Stimulated activated CD4-positive, alpha-beta T cell treated with anti-CD3 and anti-CD28 coated beads, Interleukin-1b, Interleukin-23, amount 100 ng/mL, for 1 hour (primary cell): ENCODE measurements at places on chromosomes 5 and 9.

GRCh38 chr5:140259500-140259899, 43.4 kb downstream of the PFDN1 start:
- DNase-seq, result no peak

- DNase-seq, result no peak
Measured at GRCh38 chr5:159040181-159040580, 59.5 kb downstream of the EBF1 start.

DNA sequence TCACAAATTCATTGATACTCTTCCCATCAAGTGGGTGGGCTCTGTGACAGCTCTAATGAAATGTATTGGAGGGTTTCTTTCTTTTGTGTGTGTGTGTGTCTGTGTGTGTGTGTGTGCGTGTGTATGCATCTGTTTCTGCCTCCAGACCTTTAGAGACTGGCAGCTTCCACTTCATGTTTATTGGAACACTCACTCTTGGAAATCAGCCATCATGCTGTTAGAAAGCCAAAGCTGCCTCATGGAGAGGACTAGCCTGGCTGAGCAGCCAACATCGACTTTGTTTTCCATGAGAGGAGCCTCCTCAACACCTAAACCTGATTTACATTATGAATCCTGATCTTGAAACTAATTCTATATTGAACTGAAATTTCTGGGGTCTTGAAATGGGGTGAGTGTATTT, 128.5 kb upstream of the FAM174A start:
- no peak for DNase-seq

GRCh38 chr9:35518225-35518821, 28.4 kb downstream of the RUSC2 start:
- no peak for DNase-seq

- DNase-seq, result no peak
Measured at GRCh38 chr5:65867542-65868195, 58.7 kb upstream of the ERBIN start.

DNA sequence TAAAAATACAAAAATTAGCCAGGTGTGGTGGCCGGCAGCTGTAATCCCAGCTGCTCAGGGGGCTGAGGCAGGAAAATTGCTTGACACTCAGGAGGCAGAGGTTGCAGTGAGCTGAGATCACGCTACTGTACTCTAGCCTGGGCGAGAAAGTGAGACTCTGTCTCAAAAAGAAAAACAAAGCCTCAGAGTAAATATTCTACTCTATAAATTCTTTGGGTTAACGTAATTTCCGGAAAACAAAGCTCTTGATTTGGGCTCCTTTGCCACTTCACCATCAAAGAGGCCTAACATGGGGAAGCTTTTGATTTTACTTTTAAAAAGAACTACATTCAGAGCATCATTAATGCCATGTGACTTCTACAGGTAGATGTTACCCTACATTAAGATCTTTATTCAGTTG, 103.1 kb downstream of the SERINC5 start:
- DNase-seq, result no peak

DNA sequence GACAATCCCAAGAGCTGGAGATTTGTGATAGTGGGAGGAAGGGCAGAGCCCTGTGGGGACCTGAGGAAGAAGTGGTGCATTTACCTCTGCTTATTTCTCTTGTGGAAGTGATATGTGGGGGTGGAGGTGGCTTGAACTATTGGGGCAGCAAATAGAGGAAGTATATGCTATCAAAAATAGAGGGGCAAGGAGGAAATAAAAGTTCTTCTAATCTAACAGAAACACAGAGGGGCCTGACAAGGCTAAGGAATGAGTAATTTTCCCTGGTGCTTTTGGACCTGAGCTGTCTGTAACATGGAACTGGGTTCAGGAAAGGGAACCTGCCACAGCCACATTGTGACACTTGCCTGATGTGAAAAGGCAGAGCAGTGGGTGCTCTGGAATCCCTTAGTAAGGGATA, 378.6 kb upstream of the KLF4 start:
- no peak for DNase-seq

- no peak for DNase-seq
Measured at GRCh38 chr5:146327257-146327870, 11.3 kb upstream of the POU4F3 start.

DNA sequence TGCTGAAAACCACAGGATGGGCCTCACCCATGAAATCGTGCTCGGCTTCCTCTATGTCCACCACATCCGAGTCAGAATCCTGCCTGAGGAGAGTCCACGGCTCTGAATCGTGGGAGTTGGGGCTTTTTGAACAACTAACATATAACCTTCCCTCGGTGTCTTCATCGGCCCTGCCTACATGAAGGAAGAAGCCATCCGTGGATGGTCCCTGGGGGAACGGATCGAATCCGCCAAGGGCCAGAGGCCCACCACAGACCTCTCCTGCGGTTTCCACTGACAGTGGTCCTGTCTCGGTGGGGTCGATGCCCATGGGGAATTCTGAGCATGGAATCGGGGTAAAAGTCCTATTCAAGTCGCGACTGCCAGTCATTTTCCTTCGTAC, 85.0 kb downstream of the CAMSAP1 start:
- no peak for DNase-seq

- DNase-seq, result no peak
Measured at GRCh38 chr9:104280178-104280560, 186.1 kb downstream of the SMC2 start.

DNA sequence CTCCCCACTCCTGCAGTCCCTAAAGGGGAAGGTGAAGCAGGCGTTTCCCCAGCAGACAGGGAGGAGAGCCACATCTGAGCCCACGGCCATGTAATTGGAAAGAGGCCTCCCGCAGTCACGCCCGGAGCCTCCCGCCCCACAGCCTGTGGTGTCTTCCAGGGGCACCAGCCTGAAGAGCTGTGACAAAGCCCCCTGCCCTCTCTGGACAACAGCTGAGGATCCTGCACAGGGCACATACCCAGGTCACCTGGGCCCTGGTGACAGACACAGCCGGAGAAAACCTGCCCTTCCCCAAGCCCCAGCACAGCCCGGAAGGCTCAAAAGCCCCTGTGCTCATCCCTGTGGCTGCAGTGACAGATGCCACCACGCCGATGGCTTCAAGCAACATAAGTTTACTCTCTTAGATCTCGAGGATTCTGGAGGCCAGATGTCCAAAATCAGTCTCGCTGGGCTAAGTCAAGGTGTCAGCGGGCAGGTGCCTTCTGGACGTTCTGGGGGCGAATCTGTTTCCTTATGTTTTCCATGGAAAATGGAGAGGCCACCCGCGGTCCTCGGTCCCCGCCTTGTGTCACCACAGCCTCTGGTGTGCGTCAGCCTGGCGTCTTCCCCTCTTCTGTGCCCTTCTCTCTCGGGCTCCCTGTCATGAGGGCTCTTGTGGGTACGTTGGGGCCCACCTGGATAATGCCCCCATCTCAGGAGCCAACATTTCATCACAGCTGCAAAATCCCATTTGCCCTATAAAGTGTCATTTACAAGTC, 71.5 kb downstream of the PSMB7 start:
- no peak for DNase-seq

- DNase-seq, result no peak
Measured at GRCh38 chr5:59093329-59093728, 510.5 kb downstream of the RAB3C start.

DNA sequence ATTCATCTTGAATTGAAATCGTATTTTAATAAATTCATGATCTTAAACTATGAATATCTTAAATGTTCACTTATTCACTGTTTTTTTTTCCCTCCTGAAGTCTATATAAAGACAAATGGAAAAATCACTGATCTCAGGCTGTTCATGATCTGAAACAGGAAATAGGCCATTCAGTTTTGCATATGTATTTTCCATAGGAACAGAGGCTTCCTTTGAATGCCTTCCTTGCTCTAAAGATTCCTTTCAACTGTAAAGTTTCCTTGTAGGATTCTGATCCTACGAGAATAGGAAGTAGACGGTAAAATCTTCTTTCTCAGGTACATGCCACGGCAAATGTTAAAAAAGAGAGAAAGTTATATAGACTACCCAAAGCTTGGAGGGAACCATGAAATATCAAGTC, 194.4 kb upstream of the PPP1R2B start:
- DNase-seq, result no peak

DNA sequence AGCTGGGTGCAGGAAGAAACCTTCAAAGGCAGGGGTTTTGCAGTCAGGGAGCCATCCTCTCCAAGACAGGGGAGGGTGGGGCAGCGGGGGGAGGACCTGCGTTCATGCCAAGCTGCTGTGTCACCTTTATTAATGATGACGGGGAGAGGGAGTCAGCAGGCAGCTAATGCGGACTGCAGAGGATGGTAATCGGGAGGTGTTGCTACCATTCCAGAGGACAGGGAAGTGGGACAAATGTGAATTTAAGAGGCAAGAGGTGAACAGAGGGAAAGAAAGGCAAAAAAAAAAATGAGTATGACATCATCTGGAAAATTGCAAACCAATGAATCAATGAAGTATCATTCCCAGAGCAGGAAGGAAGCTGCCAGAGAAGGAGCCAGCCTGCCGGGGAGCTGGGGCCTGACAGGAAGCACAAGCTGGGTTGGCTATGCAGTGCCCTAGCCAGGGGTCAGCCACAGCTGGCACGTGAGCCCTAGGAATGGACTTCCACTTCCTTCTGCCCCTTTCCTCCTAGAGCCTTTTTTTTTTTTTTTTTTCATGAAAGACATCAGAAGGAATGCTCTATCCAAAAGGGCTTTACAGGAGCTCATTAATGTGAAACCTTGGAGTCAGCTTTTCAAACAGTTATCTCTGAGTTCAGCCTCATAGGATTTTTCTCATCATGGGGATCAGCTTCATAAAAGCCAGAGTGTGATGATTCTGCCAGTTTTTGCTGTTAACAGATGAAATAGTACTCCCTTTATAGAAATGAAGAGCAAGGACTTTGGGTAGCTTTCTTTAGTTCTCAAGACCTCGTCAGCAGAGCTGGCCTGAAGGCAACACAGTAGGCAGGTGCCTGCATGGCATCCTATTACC, 9.2 kb downstream of the INSYN2B start:
- DNase-seq, result no peak

GRCh38 chr5:14741801-14742440, 77.4 kb downstream of the OTULIN start:
- no peak for DNase-seq

- DNase-seq, result no peak
Measured at GRCh38 chr5:147487031-147487750, 22.7 kb downstream of the DPYSL3 start.

- no peak for DNase-seq
Measured at GRCh38 chr9:82997476-82998140, 65.3 kb downstream of the RASEF start.

DNA sequence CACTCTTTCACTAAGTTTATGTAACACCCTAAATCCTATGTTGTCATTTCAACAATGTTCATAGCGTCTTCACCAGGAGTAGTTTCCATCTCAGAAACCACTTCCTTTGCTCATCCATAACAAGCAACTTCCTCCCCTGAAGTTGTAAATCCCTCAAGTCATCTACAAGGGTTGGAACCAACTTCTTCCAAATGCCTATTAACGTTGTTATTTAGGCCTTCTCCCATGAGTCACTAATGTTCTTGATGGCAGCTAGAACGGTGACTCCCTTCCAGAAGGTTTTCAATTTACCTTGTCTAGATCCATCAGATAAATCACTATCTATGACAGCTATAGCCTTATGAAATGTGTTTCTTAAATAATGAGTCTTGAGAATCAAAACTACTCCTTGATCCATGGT, 73.3 kb upstream of the TARS1 start:
- DNase-seq, result no peak
